Vagina (tissue), 2 donors: ENCODE measurements at places on chromosomes 16 and 17.

DNA sequence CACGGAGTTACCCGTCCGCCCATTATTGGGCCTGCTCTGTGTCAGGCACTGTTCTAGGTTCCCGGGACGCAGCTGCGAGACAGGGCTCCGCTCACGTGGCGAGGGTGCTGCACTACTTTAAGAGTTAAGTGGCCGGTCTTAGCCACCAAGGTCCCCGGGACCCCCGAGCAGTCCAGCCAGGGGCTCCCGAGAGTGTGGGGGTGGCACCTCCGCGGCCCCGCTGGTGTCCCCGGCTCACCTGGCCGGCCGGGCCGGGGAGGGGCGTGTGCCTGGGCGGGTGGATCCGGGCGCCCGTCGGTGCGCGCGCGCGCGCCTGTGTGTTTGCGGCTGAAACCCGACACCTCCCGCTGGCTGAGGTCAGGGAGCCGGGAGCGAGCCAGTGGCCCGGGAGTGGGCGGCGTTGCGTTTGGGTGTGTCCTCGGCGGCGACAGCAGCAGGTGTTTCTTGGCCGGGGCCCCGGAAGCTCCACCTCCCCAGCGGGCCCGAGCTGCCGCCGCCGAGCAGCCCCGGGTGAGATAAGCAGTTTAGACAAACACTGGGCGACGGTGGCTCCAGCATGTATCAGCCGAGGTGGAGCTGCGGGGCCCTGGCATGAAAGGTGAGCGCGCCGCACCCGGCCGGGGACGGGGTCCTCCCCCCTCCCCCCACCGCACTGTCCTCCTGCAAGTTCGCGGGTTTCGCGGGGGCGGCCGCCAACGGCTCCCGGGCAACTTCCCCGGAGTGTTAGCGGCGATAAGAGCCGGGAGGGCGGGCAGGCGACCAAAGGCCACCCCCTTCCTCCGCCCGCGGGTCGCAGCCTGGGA lies at the start of gene GSE1:
Gene GSE1, plus strand, starts transcription at position 522 of the 803 bp plus-strand sequence. Its CDS starts 70 bp downstream, at position 592.
- DNase-seq = no peak

DNA sequence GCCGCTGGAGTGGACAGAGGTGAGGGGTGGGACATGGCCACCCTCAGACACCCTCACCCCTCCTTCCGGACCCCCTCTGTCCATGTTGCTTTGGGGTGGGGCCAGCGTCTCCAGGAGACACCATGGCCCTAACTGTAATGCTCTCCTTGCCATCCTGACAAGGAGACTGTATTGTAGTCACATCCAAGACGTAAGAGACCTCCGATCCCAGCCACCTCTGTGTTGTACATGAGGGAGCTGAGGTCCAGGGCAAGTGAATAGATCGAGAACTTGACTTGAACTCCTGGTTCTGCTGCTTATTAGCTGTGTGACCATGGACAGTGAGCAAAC lies 30.2 kb downstream of the POLR3E start:
- no peak for DNase-seq

GRCh38 chr17:32795339-32795979 lies 81.5 kb downstream of the MYO1D start:
- DNase-seq = no peak

DNA sequence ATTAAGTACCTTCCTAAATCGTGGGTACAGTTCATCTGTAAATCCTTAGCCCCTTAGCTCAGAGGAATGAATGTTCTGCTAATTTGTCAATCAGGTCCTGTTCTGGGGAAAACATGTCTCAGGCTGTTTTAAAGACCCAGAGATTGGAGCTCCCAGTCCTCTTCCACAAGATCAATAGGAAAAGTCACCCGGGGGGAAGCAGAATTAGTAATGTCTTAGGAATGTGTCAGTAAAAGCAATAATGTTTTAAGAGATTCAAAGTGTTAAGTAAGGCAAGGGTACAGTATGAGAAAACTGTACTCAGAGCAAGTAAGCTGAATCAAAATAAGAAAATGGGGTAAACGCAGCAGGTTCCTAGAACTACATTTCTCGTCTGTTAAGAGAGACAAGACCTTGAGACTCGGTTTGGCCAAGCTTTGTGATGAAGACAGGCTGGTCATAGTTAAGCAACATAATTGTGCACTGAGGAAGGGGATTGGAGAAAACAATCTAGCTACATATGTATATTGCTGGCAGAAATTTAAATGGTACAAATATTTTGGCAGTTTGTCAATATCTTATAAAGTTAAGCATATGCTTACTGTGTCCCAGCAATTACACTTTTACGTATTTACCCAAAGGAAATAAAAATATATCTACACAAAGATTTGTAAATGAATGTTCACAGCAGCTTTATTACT lies 192.9 kb upstream of the C17orf78 start:
- no peak for DNase-seq

- no peak for DNase-seq
Measured at GRCh38 chr16:72500545-72500944, 328.6 kb upstream of the PMFBP1 start.
